ENCODE measurements at places on chromosomes 7 and 10.

GRCh38 chr7:18426564-18427226, 68.9 kb upstream of the HDAC9 start:
- DNase-seq: no peak

DNA sequence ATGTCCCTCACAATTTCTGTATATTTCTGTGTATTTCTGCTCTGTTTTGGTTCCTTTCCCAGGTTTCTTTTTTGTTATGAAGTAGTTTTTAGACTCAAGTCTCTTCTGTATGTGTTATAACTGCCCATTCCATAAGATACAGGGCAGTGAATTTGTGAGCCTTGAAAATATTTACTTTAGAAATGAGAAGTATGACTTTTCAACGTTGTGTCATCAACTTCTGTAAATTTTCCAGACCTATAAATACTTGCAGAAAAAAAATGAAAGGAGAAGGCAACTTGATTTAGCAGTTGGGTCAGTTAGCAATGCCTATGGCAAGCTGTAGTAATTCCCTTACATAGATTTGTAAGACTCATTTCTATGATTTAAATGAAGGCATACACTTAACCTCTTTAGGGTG, 11.5 kb downstream of the EGFR start:
- no peak for DNase-seq

DNA sequence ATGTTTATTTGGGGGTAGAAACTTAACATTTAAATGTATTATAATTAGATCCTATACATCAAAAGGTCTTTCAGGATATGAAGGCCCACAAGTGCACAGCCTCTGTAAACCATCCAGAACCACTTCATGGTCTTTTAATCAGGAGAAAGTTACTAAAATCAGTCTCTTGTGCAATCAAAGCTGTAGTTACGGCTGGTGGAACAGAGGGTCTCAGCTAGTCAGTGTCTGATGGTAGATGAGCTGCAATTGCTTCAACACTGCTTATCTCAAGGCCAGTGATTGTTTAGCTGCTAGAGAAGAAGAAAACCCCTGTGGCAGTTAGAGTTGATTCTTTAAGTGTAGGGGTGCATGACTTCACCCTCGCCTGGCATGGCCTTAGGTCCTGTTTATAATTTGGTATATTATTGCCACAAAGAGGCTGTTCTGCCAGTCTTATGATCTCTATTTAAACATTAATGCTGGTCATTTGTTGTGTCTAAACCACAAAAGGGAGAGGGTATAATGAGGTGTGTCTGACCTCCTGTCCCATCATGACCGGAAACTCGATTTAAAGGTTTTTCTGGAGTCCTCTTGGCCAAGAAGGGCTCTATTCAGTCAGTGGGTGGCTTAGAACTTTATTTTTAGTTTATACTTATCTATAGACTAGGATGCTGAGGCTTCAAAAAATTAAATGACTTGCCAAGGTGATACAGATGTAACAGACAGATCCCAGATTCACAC, 21.3 kb downstream of the MSRB2 start:
- DNase-seq: no peak

- DNase-seq: no peak
These were observed 8.9 kb upstream of the KLHL7 start for GRCh38 chr7:23096518-23097290.

DNA sequence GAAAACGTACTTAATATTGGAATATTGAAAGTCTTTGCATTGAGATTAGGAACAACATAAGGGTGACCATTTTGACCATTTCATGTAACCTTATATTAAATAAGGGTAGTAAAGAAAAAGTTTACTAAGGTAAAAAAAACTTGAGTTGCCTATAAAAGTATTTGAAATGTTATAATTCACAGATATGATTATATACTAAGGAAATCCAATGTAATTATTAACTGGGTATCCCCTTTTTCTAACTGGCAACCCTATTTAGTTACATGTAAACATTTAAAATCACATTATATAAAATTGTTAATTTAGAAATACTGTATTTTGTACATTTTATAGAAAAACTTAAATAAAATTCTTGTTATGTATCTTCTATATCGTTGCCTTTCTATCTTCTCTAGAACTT, 64.2 kb downstream of the TRIM24 start:
- no peak for DNase-seq

DNA sequence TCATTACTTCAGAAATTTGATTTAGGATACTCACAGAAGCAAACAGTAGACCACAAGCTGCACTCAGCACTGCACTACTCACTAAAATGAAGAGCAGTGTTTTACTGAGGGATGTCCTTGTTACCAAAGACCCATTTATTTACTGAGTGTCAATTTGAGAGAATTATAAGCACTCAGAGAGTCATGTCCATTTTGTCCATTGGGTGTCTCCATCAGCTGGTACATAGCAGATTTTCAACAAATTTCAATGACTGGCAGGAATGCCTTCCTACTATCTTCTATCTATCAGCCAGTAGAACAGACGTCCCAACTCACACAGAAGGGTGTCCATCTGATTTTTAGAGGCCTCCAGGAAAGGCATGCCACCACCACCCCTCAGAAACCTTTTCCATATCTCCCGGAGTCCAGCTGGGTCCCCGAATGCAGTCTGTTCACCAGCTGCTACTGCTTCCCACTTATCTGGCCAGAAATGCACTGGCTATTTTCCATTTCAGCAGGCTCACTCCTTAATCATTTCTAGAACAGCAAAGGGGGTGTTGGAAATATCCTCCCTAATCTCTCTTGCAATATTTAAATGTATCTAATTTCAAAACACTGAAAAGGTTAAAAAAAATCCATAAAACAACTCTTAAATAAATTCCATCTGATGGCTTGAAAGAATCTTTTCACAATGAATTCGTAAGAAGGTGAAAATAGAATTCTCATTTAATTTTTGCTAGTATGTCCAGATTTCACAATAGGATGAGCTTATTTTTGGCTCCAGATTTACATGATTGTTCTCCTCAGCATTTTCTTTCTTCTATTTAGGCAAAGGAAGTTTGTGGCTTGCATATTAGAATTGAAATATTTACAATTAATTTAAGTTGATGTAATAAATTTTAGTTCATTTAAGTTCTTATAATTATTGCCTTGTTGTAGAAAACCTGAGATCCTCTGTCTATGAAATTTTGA, 1164.0 kb upstream of the CELF2 start:
- DNase-seq: no peak

- DNase-seq: no peak
These were observed 203.3 kb downstream of the SDK1 start for GRCh38 chr7:3504384-3504783.

DNA sequence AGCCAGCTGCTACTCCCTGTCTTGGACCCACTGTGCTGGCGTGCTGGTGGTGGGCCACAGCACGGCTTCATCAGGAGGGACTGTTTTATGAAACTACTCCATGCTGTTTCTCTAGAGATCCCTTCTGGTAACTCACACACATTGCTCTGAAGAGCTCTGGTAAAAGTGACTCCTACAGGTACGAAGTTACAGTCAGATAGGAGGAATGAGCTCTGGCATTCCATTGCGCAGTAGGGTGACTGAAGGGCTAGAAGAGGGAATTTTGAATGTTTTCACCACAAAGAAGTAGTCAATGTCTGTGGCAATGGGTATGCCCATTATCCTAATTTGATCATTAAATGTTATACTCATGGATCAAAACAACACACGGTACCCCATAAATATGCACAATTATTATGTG, 609 bp downstream of the MAT1A start:
- DNase-seq: no peak

GRCh38 chr7:85081846-85082245, 105.0 kb downstream of the SEMA3D start:
- no peak for DNase-seq

DNA sequence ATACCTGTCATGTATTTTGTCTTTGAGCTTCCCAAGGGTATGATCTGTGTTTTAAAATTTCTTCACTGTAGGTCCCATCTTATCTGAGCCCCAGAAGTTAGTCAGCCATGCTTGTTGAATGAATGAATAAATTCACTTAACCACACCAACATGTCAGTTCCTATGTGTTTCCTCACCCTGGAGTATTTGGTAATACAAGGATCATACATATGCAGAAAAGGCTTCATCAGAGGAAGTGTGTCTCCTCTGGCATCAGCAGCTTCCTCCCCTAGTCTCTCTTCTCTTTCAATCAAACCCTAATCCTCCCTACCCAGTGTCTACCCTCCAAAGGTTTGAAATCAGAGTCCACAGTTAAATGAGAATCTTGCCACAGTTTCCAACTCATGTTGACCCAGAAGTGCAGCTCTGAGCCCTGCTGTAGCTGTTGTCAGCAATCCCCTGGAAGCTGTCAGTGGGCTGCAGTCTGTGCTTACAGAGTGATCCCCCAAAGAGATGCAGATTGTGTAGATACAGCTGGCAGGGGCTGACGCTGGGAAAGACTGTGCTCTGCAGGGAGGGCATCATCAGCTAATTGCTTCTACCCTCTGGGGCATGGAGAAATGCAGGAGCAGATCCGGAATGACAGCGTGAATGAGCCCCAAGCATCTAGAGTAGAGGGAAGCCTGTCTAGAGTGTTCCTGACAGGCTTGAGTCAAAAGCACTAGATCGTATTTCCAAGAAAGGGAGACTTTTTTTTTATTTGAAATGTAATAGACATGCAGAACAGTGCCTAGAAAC, 105.0 kb upstream of the WDR11 start:
- DNase-seq: no peak

GRCh38 chr10:132381741-132382140, 15.3 kb upstream of the PWWP2B start:
- no peak for DNase-seq

DNA sequence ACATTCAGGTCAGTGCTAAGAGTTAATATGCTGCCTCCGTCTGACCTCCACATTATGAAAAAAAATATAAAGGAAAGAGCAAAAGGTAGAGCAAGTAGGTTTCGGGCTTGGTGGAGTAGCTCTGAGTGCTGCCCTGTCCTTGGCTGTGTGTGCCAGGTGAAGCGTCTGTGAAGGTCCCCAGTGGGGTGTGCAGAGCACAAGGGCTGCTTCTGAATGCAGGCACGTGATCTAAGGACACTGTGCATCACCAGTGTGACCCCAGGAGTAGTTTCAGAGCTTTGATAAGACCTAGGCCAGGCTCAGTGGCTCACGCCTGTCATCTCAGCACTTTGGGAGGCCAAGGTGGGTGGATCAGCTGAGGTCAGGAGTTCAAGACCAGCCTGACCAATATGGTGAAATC, 36.0 kb downstream of the KLF6 start:
- DNase-seq: no peak

GRCh38 chr7:111137296-111138192, 46.6 kb downstream of the LRRN3 start:
- DNase-seq: no peak

DNA sequence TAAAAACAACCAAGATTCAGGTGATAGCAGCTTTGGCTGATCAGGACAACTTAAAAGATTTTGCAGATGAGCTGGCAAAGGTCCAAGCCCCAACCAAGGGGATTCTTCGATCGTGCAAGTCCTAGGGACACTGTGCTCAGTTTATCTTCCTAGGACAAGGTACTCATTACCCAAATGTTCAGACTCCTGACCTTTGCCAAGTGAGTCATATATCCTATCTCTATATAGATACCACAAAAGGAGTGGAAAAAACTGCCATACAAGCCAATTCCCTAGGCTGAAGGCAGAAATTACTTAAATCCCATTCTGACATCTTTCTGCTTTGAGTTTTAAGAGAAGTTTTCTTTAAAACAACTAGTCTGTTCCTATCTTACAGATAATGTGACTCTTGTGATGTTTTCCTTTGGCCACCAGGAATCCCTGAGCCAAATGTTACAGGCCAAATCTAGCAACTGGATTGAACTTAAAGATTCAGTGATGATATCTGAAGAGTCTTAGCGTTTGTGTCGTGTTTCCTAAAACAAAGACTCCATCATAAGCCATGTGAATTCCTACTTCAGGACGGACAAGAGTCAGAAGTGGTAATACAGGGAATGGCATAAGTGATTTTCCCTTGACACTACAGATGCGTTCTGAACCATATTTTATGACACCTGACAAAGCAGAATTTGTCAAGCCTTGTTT, 142.6 kb upstream of the ASAH2 start:
- no peak for DNase-seq

GRCh38 chr10:88236121-88236743, 346.9 kb downstream of the RNLS start:
- no peak for DNase-seq

DNA sequence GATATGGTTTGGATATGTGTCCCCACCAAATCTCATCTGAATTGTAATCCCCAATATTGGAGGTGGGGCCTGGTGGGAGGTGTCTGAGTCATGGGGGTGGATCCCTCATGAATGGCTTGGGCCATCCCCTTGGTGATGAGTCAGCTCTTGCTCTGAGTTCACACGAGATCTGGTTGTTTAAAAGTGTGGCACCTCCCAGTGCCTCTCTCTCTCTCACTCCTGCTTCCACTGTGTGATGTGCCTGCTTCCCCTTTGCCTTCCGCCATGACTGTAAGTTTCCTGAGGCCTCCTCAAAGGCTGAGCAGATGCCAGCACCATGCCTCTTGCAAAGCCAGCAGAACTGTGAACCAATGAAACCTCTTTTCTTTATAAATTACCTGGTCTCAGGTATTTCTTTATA, 4.8 kb upstream of the GCK start:
- DNase-seq: no peak

GRCh38 chr10:11183015-11183414, 165.3 kb downstream of the CELF2 start:
- no peak for DNase-seq

DNA sequence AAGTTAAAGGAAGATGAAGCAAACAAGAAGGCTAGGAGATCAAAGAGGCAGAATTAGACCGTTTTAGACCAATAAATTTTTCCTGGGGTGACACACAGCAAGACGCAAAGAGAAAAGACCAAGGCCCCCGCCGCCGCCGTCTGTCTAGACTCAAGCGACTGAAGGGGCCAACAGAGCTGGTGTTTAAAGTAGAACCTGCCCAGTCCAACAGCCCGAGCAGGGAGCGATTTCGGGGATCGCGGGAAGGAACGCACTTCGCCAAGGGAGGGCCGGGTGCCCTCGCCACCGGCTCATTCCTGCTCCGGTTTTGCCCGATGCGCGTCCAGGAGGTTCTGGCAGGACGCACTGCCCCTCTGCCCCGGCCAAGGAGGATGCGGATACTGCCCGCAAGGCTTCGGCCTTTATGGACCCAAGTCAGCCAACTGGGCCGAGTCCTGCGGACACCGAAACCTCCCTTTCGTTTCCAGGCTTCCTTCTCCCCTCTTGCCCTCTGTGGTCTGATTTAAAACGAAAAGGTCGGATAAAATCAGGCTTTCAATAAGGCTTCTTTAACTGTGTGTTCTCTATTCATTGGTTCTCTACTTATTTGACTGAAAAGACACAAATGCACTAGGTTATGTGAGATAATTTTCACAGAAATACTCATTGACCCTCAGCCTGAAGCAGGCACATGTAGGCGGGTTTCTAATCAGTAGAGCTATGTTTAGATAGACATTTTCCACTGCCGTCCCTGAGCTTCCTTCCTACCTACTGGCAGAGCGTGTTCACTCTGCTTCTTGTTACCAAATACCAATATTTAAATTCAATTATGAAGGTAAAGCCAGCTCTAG, 2.2 kb upstream of the HOXA7 start:
- no peak for DNase-seq

GRCh38 chr10:121764233-121764942, 163.4 kb downstream of the ATE1 start:
- no peak for DNase-seq

DNA sequence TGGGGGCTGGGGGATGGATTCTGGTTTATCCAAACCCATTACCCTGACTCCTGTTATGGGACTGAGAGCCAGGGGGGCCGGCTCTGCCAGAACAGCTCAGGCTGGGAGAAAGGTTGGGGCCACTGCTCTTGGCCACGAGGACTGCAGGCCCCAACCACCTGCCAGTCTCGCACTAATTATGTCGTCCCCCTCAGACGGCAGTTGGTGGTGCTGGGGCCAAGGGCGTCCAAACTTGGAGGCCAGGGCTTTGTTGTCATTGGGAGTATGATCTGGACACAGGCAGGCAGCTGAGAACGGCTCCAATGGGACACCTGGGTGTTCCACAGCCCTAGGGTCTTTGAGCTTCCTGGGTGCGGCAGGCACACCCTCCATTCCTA, 34.7 kb downstream of the DRGX start:
- no peak for DNase-seq

Data from RPMI8226 (cell line).